ENCODE measurements at places on chromosomes 1 and 21.

- DNase-seq = no peak
These were observed 14.2 kb downstream of the PRRX1 start for GRCh38 chr1:170678027-170678600.

DNA sequence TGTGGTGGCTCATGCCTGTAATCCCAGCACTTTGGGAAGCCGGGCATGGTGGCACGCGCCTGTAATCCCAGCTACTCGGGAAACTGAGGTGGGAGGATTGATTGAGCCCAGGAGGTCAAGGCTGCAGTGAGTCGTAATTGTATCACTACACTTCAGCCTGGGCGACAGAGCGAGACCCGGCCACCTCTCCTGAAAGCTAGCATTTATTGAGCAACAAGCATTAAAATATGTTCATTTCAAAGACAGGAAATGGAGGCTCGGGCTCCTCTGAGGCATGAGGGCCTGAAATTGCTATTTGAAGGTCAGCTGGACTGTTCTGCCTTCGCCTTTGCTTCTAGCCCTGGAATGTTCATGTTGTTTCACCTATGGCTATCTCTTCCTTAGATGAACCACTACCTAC is 34.5 kb downstream of the SPATA21 start:
- no peak for DNase-seq

DNA sequence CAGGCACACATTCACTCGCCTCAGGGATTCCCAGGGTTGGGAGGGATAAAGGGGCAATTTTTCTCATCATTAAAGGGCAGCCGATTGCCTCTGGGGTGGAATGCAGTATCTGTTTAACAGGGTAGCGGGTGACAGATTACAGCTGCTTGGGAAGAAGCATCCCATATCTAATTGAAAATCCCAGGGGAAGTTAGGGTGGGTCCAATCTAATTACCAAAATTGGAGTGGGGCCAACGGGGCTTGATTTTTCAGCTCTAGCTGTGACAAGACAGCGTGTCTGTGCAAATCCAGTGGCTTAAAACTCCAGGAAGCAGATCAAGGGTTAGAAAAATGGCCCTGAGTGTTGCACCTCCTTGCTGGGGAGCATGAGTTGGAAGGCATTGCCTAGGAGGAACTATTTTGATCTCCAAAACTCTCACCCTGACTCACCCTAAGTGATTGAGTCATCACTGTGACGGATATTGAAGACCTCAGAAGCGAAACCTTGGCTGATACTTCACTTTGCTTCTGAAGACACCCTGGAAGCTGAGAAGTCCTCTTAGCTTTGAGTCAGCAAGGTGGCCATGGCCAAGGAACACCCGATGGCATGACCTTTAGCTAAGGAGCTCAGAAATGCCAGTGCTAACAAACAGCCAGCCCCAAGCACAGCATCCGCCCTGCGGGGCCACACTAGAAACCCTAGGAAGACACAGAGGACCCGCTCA is 46.0 kb downstream of the GRHL3 start:
- peak; percentile 95 for DNase-seq

DNA sequence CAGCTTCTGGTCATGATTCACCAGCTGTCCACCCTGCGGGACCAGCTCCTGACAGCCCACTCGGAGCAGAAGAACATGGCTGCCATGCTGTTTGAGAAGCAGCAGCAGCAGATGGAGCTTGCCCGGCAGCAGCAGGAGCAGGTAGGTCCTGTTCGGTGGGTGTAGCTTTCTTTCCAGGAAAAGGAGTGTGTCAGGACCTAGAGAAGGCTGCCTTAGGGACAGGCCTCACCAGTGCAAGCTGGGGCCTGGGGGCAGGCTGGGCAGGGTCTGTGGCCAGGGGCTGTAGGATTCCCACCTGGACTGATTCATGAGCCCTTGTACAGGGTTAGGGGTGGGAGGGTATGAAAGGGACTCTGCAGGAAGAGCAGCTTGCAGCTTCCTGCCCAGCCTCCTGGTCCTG is 35.3 kb downstream of the ETNK2 start:
- DNase-seq = no peak

- DNase-seq = no peak
These were observed 26.2 kb downstream of the PTAFR start for GRCh38 chr1:28150125-28150780.

- no peak for DNase-seq
These were observed 96.2 kb upstream of the SIM2 start for GRCh38 chr21:36602735-36603134.

Data from suppressor macrophage treated with lipopolysaccharide for 1 hour (primary cell).